ENCODE measurements at places on chromosomes 5 and 9.

DNA sequence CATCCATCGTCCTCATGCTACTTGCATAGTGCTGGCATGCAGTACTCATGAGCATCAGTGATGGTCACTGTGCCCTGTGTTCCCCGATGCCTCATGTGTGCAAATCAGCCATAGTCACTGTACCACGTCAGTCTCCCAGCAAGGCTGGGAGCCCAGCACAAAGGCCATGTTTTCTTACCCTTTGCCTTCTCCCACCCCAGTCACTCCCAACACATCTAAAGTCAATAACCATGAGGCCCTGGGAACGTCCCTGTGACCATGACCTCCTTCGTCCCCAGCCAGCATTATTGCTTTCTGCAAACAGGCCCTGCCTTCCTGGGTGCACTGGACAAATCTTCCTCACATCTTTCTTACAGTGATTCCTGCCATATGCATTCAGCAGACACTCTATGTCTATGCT is 406.1 kb downstream of the ICE1 start:
- DNase-seq, result no peak

DNA sequence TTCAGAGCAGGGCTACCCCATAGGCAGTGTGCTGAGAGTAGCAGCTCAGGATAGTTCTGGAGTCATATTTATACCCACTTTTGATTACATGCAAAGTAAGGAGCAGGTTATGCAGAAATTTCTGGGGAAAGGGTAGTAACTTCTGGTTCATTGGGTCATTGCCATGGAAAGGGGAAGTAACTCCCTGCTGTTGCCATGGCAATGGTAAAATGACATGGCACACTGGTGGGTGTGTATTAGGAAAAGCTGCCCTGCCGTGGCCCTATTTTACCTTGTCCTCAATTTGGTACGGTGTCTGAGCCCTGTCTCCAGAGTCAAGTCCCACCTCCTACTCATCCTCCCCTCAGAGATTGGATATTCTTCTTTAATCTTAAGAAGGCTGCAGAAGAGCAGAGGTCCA is 526.7 kb upstream of the TYRP1 start:
- no peak for DNase-seq

DNA sequence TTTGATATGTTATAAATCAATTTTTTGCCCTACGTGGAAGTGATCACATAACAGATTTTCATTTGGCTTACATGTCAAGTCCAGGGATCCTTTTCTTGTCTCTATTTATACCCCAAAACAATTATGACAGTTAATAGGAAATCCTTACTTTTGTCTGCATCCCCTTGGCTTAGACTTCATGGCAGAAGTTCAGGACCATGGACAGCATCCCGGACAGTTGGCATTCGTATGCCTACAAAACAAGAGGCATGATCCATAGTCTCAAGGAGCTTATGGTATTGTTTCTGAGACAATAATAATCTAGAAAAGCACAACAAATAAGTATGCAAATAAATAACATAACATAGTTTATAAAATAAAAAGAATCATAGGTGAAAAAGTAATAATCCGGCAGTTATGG is 214.3 kb upstream of the GRIA1 start:
- DNase-seq, result peak; percentile 30

DNA sequence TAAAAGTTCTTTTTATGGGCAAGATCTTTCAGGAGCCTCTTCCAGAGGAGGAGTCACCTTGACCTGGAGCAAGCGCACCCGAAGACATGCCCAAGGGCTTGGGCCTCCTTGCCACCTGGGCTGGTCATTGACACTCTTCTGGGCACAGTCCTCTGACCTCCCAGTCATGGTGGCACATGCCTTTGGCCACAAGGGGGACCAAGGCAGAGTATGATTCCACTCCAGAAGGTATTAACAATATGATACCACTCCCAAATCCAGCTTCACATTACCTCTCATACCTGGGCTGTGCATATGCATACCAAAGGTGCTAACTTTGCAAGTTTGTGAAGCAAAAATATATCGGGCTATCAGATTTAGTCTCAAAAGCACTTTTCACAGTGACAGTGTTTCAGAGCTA is 84.6 kb downstream of the MAST4 start:
- no peak for DNase-seq

GRCh38 chr5:180523629-180524466 is 29.7 kb downstream of the CNOT6 start:
- DNase-seq, result no peak

GRCh38 chr5:110852053-110852452 is 113.2 kb downstream of the SLC25A46 start:
- no peak for DNase-seq

Measured in stimulated activated CD8-positive, alpha-beta memory T cell treated with anti-CD3 and anti-CD28 coated beads, Interleukin-4, amount 100 ng/mL, for 48 hours (primary cell).